ENCODE measurements at places on chromosomes 5 and 9.

DNA sequence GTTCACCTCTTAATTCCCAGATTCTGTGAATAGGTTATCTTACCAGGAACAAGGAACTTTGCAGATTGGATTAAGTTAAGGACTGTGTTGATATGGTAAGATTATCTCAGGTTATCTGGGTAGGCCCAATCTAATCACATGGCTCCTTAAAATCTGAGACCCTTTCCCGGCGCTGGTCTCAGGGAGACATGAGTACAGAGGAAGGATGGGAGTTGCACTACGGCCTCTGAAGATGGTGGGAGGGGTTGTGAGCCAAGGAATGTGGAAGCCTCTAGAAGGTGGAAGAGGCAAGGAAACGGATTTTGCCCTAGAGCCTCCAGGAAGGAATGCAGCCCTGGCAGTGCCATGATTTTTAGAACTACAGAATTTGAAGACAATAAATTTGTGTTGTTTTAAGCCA lies 95.1 kb downstream of the AK8 start:
- no peak for DNase-seq

GRCh38 chr5:169860585-169860984 lies 119.7 kb downstream of the INSYN2B start:
- DNase-seq: no peak

DNA sequence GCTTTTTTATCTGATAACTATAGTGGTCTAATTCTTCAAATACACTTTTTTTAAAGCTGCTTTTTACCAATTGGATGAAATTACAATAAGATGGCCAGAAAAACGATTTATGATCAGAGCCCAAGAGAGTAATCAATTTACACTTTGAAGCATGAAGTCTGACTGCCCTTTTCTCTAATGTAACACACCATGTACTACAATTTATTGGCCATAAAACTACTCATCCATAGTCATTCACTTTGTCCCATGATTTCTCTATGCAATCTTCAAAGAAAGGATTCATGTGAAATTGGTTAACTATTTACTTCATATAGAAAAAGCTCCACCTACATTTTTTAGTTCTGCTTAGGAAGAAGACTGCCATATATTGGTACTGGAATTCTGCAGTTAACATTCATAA lies 73.6 kb upstream of the CAST start:
- DNase-seq: no peak

- no peak for DNase-seq
Measured at GRCh38 chr5:126368239-126368812, 54.9 kb upstream of the GRAMD2B start.
